Right kidney (tissue), 9 donors: ENCODE measurements at places on chromosomes 2 and 18.

DNA sequence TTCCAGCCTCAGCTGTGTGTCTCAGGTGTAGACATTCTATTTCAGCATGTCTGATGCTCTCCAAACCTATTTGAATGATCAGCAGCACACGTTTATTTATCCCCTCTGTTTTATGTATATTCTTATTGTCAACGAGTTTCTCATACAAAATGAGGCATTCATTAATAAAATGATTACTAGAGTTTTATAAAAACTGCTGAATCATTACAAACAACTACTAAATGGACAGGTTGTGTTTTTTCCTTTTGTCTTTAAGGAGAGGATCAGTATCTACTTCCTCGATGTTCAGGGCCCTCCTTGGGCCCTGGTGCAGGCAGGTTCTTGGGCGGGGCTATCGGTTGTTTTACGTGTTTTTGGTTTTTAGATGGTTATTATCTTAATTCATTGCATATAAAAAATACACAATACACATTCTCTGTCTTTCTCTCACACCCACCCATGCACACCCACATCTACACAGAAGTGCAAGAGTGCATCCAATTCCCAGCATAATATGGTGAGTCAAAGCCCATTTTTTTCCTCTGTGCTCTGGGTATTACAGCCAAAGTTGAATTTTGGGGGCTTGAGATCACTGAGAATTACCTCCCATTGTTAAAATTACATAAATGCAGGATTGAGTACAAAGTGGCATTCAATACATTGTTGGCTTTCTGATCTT lies 24.2 kb downstream of the LPIN1 start:
- DNase-seq = no peak

DNA sequence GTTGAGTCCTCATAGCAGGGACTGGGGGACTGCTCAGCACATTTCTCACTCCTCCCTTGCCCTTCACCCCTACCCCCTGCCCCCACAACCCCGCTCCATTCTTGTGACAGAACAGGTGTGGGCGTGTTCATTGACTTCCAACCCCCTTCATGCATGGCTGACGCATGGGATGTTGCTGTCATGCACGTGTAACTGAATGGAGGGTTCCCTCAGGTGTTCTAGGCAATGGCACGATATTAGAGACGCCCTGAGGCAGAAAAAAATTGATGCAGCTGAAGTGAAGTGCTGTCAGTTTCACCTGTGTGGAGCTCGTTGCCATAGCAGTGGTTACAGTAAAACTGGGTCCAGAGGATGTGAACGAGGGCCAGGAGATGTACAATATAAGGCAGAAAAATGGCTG lies 6.5 kb upstream of the THOC1 start:
- DNase-seq = no peak

DNA sequence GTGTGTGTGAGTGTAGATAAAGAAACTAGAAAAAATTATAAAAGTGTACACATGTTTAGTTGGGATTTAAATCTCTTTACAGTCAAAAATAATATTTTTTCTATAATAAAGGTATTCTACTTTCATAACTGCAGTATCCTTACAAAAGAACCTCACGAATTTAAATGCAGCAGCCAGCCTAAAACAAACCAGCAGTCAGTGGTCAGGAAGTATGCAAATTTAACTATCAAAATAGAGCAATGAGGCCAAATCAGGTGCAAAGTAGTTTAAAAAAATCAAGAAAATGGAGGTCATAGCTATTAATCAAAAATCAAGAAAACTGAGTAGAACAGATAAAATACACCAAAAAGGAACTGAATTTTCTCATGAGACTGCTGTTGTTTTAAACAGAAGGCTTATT lies 407.1 kb downstream of the CDH19 start:
- no peak for DNase-seq

DNA sequence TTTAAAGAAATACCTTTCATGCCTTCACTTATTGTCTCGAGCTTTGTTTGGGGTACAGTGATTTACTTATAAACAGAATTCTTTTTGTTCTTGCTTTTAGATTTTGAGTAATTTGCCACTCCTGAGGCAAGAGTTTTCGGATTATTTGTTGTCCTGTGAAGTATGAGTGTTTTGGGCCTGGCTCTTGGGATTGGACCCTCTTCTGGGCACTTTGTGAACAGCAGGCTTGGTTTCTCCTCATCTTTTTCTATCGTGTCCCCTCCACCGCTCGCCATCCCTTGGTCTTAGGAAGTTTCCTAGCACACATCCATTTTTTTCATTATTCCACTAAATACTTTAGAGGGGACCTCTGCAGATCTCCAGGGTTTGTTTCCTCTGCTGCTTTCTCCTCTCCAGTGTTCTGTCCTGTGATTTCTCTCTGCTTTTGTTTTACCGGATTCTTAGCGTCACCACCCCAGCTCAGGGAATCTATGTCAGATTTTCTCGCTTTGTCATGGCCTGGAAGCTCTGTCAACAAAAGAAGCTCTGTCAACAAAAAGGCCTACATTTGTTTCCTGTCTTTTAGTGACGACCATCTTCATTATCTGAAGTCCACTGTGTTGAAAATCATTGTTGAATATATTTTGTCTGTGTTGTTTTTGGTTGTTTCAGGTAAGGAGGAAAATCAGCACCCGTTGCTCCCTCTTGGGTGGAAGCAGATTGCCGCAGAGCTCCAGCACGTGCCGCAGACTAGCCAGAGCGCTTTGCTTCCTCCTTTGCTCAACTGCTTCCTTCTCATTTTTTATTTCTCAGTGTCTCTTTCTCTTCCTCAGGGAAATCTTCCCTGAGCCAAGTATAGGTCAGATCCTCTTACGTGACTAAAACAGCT lies 27.8 kb downstream of the ANKRD62 start:
- DNase-seq = no peak

- no peak for DNase-seq
These were observed 68.4 kb upstream of the CTDP1 start for GRCh38 chr18:79611040-79611681.

GRCh38 chr2:52880872-52881271 lies 886.7 kb upstream of the CHAC2 start:
- DNase-seq = no peak

- no peak for DNase-seq
These were observed 24.9 kb downstream of the ACAA2 start for GRCh38 chr18:49788327-49788898.

GRCh38 chr2:219643084-219643473 lies 15.6 kb downstream of the SLC4A3 start:
- no peak for DNase-seq

DNA sequence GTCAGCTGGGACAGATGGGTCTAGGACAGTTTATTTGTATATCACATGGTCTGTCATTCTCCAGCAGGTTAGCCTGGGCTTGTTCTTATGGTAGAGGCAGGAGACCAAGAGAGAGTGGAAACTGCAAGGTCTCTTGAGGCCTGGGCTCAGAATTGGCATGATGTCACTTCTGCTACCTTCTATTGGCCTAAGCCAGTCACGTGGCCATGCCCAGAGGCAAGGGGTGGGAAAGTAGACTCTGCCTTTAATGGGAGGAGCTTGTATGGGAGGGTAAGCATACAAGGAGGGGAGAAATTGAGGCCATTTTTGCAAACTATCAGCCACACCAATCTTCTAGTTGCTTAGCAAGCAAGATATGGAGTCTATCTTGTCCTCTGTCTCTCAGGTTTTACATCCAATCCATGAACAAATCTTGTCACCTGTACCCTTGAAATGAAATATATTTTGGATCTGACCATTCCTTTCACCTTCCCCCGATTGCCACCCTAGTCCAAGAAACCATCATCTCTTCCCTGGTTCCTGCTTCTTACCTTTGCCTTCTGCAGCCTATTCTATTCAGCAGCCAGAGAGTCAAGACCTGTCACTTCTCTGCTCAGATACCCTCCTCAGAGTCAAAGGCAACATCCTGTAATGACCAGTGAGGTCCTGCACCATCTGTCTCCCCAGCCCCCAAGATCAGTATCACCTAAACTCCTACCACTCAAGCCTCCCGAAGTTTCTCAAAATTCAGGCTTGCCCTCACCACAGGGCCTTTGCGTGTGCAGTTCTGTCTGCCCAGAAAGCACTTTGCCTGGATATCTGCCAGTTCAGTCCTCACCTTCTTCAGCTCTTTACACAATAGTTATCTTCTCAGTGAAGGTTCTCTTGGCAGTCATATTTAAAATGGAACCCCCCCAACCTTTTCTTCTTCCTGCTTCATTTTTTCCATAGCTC lies 240.0 kb downstream of the LOXHD1 start:
- DNase-seq = no peak

- no peak for DNase-seq
These were observed 293.3 kb upstream of the PARD3B start for GRCh38 chr2:204251998-204252376.

- no peak for DNase-seq
These were observed 40.6 kb downstream of the KIAA2012 start for GRCh38 chr2:202113571-202114142.

- no peak for DNase-seq
These were observed 77.1 kb upstream of the SEC11C start for GRCh38 chr18:59062643-59063006.

DNA sequence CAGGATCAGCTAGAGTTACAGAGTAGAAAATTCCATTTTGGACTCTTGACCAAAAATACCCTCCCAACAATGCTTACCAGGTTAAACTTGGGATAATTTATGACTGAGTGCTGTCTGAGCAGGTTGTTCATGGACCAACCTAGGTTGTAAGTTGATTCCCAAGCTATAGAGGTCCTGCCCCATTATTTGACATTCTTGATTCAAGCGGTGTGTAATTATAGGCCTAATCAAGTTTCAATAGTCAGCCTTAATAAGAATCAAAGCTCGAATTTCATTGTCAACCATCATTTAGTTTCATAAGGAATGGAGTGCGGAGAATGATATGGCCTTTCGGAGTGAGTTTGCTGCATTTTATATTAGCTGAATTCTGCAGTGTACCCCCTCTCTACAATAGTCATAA lies 152.8 kb upstream of the FIGN start:
- DNase-seq = no peak

- DNase-seq = peak; percentile 48
These were observed 3.0 kb upstream of the SKOR2 start for GRCh38 chr18:47254341-47254939.

GRCh38 chr18:55863391-55863706 lies 275.4 kb upstream of the TCF4 start:
- DNase-seq = no peak

GRCh38 chr2:24022975-24023575 lies 13.2 kb downstream of the MFSD2B start:
- DNase-seq = no peak

- DNase-seq = no peak
These were observed 190.3 kb downstream of the IRS1 start for GRCh38 chr2:226609366-226609765.

GRCh38 chr2:1817256-1818051 lies 73.1 kb upstream of the PXDN start:
- peak; percentile 91 for DNase-seq

DNA sequence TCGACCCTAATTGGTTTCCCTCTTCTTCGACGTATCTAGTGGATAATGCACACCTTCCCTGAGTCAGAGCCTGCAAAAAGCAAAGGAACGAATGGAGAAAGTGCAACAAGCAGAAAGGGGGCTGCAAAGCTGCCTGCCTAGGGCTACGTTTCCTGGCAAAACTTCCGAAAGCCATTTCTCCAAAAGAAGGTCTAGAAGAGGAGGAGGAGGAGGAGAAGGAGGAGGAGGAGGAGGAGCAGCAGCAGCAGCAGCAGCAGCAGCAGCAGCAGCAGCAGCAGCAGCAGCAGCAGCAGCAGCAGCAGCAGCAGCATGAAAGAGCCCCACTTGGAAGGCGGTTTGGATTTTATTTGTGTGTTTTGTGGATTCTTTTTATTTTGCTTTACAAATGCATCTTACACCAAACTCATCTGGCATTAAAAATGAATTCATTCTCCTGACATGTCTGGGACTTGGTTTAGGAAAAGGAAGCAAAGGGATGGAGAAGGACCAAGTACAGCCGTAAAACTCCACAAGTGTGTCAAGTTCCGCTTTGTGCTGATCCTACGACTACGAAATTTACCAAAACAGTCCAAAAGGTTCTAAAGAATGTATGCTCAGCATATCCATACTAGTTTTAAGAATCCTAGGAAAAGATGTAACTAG lies 2.0 kb downstream of the TCF4 start:
- DNase-seq = peak; percentile 60

DNA sequence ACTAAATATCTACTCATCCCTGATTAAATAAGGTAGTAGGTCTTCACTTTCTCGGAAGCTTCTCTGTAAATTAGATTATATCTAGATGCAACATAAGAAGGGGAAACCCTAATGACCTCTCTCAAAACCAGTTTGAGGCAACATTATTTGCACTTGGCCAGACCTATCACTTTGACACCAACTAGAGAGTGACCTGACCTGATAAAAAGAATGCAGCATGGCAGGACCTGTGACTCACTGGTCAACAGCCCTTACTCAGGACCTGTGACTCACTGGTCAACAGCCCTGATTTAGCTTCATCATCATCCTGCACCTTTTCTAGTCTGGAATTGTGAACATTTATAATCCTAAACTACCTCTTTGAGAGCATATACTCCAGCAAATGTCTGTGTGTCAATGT lies 1957.7 kb upstream of the CELF4 start:
- no peak for DNase-seq

DNA sequence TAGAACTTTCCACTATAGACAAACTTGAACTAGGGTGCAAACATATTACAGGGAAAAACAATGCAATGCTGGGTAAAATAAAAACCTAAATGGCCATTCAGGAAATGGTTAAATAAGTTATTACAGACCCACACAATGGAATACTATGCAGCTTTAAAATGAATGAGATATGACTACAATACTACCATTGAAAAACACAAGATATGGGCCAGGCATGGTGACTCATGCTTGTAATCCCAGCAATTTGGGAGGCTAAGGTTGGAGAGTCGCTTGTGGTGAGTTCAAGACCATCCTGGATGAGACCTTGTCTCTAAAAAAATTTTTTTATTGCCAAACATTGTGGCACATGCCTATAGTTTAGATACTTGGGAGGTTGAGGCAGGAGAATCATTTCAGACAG lies 6.8 kb downstream of the PECR start:
- no peak for DNase-seq

DNA sequence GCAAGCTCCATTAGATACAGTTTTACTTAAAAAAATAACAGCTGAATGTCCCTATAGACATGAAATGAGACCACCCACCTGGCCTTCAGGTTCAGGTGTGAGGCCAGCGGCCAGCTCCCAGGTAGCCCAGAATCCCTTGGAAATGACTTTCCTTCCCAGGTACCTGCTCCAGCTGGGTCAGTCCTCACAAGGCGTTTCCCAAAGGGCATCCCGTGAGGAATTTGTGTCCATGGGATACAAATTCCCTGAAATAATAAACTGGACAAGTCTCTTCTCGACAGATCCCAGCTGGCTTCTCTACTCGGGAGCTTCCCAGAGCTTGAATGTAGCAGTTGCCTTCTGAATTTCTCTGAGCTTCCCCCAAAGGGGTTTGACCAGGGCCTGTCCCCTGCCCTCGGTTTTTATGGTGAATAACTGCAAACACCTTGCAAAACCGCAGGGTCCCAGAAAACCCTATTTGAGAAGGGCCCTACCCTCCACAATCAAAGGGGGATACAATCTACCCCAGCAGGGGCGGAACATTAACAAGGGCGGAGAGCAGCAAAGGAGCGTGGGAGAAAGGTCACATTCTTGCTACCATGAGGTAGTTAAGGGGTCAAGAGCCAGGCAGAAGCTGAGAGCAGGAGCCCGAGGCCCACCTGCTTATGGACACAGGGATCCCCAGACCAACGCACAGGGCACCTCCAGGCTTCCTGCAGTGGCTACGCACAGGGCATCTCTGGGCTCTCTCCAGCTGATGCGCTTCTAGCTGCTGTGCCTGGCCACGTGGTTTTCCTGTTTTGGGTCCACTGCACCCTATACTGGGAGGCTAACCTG lies 107.7 kb downstream of the HDAC4 start:
- no peak for DNase-seq

GRCh38 chr2:177262092-177262491 lies 2.4 kb downstream of the NFE2L2 start:
- no peak for DNase-seq

GRCh38 chr2:119136093-119136492 lies 22.5 kb downstream of the C1QL2 start:
- DNase-seq = no peak
